ENCODE measurements at places on chromosomes 4 and X.

DNA sequence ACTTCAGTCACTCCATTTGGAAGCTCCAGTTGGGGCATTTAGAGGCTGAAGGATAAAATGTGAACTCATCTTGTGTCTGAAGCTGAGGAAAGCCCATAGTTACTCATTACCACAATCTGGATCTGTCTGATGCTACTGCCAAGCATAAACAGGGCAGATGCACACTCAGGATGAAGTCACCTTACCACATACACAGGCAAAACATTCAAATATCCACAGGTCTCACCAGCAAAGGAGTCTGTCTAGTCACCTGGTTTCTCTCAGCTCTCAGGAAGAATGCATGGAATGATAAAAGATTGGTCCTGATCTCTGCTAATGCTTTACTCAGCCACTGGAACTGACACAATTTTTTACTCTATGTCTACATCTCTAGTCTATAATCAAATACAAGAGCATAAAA, 13.0 kb upstream of the ODAPH start:
- no peak for DNase-seq

- no peak for DNase-seq
These were observed 45.0 kb upstream of the CPLX1 start for GRCh38 chr4:870951-871350.

DNA sequence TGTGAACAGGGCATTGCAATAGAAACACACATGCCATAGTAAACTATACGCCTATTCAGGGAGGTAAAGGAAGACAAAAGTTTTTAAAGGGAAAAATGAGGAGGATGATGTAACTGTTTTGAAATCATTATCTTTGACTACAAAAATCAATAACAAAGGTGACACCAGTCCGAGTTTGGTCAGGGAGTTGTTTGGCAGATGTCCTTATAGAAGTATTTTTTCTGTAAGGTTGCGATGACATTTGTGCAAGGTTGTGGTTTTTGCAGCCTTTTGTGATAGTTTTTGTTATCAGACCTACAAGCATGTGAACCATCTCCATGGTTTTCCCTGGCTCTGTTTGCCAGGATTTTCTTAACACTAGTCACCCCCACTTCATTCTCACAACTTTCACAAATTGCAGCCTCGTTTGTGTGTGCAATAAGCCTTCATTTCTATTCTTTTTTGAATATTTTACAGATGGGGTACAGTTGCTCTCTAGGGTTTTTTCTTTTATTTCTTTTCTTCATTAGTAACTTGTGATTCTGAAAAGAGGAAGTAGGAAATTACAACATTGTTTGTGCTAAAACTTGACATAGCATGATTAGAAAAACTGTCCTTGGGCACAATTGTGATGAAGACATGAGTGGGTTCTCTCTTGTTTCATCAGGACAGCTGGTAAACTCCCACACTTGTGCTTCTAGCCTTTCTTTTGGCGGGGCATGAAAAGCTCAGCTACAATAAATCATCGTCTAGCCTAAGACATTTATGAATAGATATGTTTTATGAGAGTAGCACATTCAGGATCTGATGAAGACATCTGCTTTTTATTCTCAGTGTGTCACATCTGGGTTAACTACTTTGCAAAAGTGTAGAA, 60.2 kb upstream of the PNPLA4 start:
- no peak for DNase-seq

- no peak for DNase-seq
These were observed 539.8 kb upstream of the SLIT2 start for GRCh38 chr4:19711871-19712270.

- DNase-seq: no peak
These were observed 2.9 kb downstream of the IL9R start for GRCh38 chrX:156000361-156000926.
